ENCODE measurements at places on chromosomes 16 and 17.

DNA sequence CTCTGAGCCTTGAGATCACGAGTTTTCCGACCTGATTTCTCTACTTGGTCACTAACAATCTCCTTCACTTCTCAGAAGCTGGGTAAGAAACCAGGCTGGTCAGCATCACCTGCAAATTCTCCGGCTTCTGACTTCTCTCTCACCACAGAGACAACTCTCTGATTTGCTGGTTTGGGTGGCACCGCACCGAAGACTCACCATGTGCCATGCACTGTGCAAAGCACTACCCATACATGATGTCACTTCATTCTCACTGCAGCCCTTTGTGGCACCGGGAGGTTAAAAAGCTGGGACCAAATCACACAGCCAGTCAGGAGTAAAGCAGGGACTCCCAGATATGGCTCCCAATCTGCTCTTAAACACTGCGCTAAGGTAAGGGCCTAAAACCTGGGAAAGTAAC is 647 bp downstream of the VAC14 start:
- no peak for DNase-seq

GRCh38 chr16:10013364-10013763 is 168.9 kb downstream of the GRIN2A start:
- DNase-seq = no peak

DNA sequence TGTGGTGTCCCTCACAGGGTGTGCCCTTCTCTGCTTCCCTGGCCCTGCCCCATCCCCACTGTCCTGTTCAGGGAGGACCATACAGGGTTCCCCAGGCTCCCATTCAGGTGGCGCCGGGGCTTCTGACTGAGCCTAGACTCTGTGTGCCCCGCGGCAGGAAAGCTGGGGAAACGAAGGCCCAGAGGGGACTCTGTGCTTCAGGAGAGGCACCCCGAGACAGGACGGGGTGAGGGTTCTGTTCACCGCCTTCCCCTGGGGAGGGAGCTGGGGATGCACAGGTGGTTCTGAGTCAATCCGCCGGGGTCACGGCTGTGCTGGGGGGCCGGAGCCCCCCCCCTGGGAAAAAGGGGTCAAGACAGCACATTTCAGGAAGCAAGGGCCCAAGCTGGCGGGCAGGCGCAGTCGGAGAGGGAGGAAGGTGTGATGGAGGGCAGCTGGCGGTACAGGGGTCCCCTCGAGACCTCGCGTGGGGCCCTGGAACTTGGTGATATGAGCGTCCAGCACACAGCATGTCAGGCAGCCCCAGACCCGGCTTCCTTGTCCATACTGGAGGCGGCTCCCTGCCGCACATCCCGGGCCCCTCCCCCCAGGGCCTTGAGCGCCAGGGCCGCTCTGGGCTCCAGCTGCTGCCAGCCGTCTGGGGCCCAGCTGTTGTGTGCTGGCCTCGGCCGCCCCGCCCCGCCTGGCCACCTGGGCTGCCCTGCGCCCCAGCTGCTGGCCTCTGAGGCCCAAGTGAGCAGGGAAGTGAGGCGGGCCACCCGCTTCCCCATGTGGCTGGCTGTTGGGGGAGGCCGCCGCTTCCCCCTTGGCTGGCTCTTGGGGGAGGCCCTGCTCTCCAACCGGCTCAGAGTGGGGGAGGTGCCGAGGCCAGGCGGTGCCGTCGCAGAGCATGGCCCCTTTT is 5.6 kb upstream of the NOTUM start:
- DNase-seq = no peak

GRCh38 chr16:89621698-89622409 is 8.4 kb downstream of the DPEP1 start:
- DNase-seq = no peak

- DNase-seq = no peak
These were observed 450.0 kb downstream of the PMP22 start for GRCh38 chr17:14815079-14815478.

GRCh38 chr17:81111066-81111465 is 54.2 kb upstream of the PVALEF start:
- DNase-seq = no peak

GRCh38 chr17:15453246-15453645 is 14.2 kb downstream of the CDRT4 start:
- no peak for DNase-seq

- DNase-seq = peak; percentile 89
These were observed at the start of the genes KCTD19 and LRRC36 for GRCh38 chr16:67326472-67327309. Gene KCTD19 (minus strand): TSS chr16:67326741. CDS start chr16:67326707, 34 bp downstream. Gene LRRC36 (plus strand): TSS chr16:67326815. CDS start chr16:67326863, 48 bp downstream.

DNA sequence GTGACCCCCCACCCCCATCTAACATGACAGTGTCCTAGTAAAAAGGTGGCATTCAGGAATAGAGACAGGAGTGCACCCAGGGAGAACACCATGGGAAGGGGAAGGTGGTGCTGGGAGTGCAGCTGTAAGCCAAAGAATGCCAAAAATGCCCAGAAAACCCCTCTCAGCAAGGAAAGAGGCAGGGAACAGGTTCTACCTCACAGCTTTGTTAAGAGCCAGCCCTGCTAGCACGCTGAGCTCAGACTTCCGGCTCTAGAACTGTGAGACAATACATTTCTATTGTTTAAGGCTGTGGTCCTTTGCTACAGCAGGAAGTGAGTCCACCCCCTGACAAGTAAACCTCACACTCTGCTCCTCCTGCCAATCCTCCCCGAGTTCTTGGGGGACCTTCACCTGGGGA is 302.4 kb upstream of the N4BP1 start:
- no peak for DNase-seq

DNA sequence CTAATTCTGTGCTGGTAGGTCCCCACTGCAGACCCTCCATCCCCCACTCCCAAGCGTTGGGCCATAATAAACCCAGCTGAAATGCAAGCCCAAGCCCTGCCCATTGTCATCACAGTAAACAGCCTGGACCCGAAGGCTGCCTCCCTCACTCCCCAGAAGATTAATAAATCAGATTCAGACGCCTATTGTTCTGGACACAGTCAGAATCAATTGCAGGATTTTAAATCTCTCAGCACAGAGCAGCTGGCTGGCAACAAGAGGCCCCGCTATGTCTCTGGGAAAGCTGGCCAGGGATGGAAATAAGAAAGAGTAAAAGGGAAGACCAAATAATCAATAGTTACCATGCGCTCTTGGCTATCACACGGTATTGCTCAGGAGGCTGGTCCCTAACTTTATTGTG is 93.9 kb downstream of the C17orf67 start:
- DNase-seq = no peak

GRCh38 chr16:81231014-81231413 is 7.5 kb upstream of the BCO1 start:
- no peak for DNase-seq

- no peak for DNase-seq
These were observed 63.3 kb upstream of the IRX5 start for GRCh38 chr16:54867302-54867832.

- no peak for DNase-seq
These were observed 16.6 kb downstream of the CACNA1H start for GRCh38 chr16:1169285-1170075.

- peak; percentile 87 for DNase-seq
These were observed at the start of gene SLC38A7 for GRCh38 chr16:58684354-58685083. Gene SLC38A7 (minus strand): TSS chr16:58684770. CDS start chr16:58680126, 4,644 bp downstream.

GRCh38 chr16:14307527-14308367 is 236.6 kb downstream of the MRTFB start:
- no peak for DNase-seq

- DNase-seq = no peak
These were observed 426.1 kb upstream of the DYNLRB2 start for GRCh38 chr16:80114699-80115098.

- peak; percentile 73 for DNase-seq
These were observed 677 bp downstream of the CBX1 start for GRCh38 chr17:48100591-48101011.

DNA sequence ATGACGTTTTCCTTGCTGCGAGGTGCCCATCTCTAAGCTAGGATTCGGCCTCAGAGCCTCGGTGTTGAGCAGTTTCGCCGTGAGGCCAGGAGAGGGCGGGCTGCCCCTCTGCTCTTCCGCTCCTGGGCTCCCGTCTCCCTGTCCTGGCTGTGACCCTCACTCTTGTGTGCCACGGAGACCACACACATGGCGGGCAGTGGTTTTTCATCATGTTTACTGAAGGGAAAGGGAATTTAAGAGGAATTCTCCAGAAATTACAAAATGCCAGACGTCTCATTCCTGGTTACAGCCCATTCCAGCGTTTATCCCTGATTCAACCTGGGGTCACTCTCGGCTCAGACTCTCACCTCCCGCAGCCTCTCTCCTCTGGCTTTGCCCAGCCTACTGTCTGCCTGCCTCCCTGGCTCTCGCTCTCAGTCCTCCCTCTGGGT is 96.8 kb upstream of the ELAC2 start:
- DNase-seq = peak; percentile 71

DNA sequence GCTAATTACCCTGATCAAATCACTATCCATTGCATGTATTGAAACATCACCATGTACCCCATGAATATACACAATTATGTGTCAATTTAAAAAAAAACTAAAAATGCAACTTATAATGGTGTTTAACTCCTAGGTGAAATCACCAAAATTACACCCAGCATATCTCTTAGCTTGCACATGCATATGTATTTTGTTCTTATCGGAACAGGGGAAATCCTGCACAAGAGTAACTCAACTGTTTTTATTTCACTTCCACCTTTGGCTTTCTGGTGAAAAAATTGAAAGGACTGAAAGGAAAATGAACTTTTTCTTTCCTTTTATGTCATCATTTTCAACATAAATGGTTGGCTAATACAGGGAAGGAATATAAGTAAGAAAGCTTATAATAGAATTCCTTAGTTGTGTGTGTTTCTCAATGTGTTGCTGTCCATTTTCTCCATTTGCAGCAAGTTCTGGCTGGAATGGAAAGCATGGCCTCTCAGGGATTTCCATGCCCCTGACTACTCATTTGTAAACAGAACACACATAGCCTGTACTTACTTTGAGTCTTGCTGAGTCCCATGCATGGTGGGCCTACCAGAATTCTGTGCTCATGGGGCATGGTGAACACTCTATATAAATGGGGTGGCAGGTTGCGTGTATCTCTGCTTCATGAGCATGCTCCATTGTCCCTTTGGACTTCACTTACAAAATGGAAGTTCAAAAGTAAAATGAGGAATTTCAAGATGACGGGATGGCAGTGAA is 462.0 kb downstream of the HS3ST3B1 start:
- DNase-seq = no peak

DNA sequence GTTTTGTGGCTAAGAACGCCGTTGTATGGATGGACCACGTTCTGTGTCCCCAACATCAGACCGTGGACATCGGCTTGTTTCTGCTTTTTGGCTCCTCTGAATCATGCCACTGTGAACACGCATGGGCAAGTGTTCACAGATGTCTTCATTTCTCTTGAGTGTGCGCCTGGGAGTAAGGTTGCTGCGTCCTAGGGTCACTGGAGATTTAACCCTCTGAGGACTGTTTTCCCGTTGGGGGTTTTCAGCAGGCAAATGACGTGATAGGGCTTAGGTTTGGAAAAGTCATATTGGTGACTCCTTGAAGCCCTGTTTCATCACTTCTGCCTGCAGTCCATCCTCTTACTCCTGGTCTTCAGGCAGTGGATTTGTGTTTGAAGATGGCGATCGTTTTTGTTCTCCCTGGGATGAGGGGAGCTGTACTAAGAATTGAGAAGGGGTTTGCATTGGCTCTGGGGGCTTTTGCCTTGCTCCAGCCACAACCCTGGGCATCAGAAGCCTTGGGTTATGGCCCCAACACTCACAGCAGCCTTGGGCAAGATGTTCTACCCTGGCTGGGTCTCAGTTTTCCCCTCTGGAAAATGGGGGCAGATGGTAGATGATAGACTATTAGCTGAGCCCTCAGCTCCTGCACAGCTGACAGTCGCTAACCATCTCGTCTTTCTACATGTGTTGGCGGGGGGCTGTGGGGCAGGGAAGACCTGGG is 67.2 kb upstream of the CIBAR2 start:
- no peak for DNase-seq

- DNase-seq = no peak
These were observed 19.9 kb upstream of the RBL2 start for GRCh38 chr16:53414381-53414780.

- no peak for DNase-seq
These were observed 7.0 kb downstream of the TMC8 start for GRCh38 chr17:78137392-78138203.

- no peak for DNase-seq
These were observed 32.8 kb downstream of the VAC14 start for GRCh38 chr16:70768203-70768580.

DNA sequence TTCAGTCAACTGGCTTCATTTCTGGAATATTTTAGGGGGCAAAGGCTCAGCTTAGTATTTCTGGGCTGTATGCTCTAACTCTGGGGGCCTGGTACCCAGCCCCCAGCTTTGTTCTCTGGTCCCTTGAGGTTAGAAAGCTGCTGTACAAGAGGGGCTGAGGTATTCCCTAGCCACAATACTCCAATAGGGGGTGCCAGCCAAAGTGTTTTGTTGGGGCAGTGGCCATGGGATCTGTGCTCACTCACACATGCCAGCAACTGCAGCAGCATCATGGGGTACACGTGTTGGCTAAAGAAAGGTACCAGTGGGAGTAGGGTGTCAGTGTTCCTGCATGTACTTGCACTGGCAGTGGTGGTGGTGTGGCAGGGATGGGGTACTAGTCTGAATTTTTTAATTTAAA is 257.3 kb downstream of the CA10 start:
- no peak for DNase-seq

DNA sequence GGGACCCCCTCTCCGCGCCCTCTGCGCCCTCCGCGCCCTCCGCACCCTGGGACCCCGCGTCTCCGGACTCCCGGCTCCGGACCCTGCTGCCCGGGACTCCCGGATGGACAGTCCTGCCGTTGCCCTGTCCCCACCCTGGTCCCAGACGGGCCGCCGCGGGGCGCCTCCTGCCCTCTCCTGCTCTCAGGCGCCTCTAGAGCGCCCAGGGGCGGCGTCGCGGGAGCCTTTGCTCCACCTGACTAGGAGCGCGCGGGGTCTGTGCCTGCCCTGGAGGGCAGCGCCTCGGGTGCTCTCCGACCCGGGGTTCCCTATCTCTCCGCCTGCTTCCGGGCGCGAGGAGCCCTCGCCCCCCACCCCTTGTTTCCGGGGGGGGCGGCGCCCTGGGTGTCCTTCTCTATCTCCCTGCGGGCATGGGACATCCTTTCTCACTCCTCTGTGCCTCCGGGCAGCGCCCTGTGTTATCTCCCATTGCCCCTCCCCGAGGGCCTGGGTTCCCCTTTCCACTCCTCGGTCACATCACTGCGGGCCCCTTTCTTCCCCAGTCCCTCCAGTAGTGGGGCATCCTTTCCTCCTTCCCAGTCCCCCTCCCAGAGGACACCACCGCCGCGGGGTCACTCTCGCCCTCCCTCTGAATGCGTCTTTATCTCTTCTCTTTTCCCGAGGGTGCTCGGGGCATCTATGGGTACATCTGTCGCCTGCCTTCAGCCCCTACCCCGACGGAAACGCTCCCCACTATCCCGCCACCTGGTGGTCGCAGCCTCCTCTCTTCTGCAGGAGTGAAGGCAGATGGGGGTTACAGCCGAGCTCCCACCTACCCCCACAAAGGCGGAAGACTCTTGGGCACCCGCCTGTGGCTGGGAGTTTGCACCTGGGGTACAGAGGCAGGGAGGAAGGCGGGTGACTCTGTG is 875 bp downstream of the PRKCB start:
- DNase-seq = no peak

DNA sequence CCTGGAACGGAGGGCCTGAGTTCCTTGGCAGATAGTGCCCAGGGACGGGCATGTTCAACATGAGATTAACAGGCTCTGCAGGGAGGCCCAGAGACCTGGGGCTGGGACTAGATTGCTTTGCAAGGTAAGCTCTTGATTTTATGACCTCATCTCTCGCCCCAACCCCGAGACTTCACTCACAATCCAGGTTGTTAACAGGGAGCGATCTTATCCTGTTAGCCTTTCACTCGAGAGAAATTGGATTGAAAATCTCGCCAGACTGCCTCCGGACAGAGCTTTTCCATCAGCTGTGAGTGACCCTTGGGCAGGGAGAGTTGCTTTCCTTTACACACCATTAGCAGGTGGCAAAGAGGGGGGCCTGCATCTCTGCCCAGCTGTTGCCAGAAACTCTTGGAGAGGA is 521.7 kb upstream of the EEF2KMT start:
- DNase-seq = no peak
